ENCODE measurements at places on chromosomes 7 and 10.

- no peak for DNase-seq
Measured at GRCh38 chr10:35937546-35937945, 295.4 kb upstream of the FZD8 start.

- no peak for DNase-seq
Measured at GRCh38 chr7:25852211-25852938, 299.6 kb upstream of the NFE2L3 start.

- no peak for DNase-seq
Measured at GRCh38 chr7:94080551-94080950, 76.4 kb upstream of the BET1 start.

DNA sequence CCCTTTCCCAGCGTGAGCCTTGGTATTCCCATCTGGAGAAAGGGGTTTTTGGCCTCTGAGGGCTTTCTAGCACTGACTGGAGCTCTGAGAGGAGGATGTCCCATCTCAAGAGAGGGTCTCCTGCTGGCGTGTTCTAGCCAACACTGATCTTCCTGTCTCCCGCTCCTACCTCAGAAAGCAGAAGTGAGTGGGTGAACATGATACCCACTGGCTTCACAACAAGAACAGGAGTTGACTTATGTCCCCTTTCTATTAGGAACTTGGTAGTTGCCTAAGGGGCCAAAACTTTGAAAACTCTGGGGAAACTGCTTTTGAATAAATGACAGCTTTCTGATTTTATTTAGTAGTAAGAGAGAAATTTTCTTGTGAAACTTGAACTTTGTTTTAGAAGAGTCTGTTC is 113.1 kb upstream of the ADCY1 start:
- no peak for DNase-seq

- no peak for DNase-seq
Measured at GRCh38 chr10:106925191-106925590, 239.3 kb downstream of the SORCS1 start.

- DNase-seq = no peak
Measured at GRCh38 chr7:98365863-98366561, 34.9 kb downstream of the BAIAP2L1 start.
